ENCODE measurements at places on chromosomes 4 and X. TPM values are rescaled to one million over a fixed set of nuclear protein-coding genes. Genes with fewer than 3 reads are reported as not detected.

The EFHC2 gene
- not detected for total RNA-seq

The SMIM10 gene
- 6.1 TPM for total RNA-seq

The CYLC1 gene
- not detected for total RNA-seq

The IQCM gene
- total RNA-seq: 0.10 TPM

The NKX3-2 gene
- 0.08 TPM for total RNA-seq

The CYBB gene
- not detected for total RNA-seq

The ODAM gene
- not detected for total RNA-seq

The PSAPL1 gene
- not detected for total RNA-seq

The LIMCH1 gene
- 206 TPM for total RNA-seq

The TMEM128 gene
- total RNA-seq: 21.8 TPM

The MGARP gene
- 41.5 TPM for total RNA-seq

The IL13RA2 gene
- 5.4 TPM for total RNA-seq

The AFF2 gene
- total RNA-seq: not detected

The PF4V1 gene
- total RNA-seq: not detected

The RBM46 gene
- not detected for total RNA-seq

The FAM236A gene
- not detected for total RNA-seq

The TAF7L gene
- total RNA-seq: 0.15 TPM

The CLCN4 gene
- not detected for total RNA-seq

The SPOCK3 gene
- not detected for total RNA-seq

The DUSP21 gene
- total RNA-seq: not detected

The NPY2R gene
- total RNA-seq: not detected

The CT45A1 gene
- total RNA-seq: not detected

The TRIM60 gene
- total RNA-seq: not detected

The PCDH19 gene
- 0.09 TPM for total RNA-seq

The F9 gene
- not detected for total RNA-seq

The PAGE2B gene
- not detected for total RNA-seq

The MFAP3L gene
- 6.3 TPM for total RNA-seq

The PAK3 gene
- total RNA-seq: not detected

The GYPE gene
- total RNA-seq: 2.5 TPM

The CYSLTR1 gene
- total RNA-seq: not detected

The DMRTC1B gene
- not detected for total RNA-seq
